ENCODE measurements at places on chromosomes 16 and 17.

DNA sequence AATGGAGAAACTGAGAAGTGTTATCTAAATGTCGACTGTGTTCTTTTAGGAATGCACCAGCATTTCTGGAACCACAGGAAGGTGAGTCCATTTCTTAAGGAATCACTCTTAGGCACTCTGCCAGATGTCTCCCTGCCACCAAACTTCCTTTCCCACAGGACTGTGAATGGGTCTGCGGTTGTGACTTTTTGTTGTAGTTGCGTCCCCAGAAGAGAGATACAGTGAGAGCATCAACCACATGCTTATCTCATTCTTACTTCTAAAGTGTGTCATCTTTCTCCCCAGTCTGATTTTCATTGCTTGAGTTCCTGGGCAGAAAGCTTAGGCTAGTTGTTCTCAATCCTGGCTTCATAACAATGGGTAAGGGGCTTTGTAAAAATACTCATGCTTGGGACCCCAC, 13.4 kb downstream of the ITPRIPL2 start:
- no peak for DNase-seq

DNA sequence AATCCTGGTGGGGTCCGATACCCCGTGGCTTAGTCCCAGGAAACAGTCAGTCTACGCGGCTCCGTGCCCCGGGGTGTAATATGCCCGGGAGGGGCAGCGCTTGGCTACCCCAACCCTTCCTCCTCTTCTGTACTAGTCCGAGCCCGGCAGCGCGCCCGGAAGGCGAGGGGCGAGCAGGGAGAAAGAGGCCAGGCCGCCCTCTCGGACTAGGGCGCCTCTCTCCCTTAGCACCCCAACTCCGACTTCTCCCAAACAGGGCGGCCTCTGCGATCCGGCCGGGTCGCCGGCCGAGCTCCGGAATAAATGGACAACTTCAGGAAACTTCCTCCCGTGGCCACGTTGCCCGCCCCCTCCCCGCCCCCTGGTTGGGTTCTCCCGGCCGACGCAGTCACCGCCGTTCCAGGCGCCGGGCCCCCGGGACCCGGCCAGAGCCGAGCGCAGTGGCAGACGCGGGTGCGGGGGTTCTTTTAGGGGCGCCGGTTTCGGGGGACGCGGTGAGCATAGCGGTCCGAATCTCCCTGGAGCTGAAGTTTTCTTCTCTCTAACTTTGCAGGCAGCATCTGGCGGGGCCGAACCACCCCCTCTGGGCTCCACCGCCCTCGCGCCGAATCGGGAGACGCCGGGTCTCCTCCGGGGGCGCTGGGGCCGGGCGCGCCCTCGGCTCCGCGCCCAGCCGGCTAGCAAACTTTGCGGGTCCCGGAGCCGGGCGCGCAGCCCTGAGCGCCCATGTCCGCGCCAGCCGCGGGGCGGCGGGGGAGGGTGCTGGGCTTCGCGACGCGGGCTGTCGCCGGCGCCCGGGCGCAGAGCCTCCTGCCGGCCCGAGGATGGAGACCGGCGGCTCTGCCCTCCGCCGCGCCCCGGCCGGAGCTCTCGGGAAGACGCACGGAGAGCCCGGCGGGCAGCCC, at the start of gene SDK2:
Gene SDK2 (minus strand): TSS at position 301 of the 905 bp plus-strand sequence. CDS start 357 bp downstream, outside the sequence.
- no peak for DNase-seq

DNA sequence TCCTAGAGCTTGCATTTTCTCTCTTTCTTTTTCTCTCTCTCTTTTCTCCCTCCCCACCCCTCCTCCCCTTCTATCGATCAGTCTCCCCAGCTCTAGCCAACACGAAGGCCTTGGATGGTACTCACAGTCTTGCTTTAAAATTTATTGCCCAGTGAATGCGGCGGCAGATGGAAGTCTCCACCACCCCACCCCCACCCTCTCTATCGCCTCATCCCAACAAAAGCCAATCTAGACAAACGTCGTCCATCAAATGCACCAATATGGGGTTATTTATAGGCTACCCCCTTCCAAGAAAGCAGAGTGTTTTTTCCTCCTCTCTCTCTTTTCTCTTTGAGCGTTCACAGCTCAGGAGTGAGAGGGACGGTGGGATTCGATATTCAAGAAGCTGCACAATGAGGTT, 10.5 kb upstream of the NGFR start:
- DNase-seq = no peak

DNA sequence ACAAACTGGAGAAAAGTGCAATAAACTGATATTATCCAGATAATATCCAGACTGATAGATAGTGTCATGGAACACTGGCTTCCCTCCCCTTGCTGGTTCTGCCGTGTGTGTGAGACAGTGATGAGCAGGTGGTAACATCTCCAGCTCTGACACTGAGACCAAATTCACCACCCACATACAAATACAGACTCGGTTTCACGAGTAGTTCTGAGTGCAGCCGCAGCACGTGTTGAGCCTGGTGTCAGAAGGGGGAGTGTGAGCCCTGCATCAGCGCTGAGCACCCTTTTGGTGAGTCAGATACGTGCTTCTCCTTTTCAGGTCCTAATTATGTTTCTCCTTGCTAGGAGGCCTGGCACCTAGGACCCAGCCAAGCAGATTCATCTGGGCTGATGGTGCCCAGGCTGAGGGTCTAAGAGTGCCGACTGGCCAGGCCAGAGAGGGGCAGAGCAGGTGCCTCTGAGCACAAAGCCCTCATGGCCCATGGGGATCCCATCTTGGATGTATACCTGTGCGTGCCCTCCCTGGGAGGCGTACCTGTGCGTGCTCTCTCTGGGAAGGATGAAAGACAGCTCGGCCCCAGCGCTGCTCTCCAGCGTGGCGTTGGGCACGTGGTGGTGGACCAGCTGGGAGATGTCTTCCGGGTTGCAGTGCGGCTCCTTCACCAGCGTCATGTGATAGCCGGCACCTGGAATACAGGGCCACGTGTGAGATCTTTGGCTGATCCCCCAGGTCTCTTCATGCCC, 27.3 kb upstream of the RNPS1 start:
- no peak for DNase-seq

- DNase-seq = no peak
These were observed 19.7 kb downstream of the DPEP1 start for GRCh38 chr16:89633064-89633631.

DNA sequence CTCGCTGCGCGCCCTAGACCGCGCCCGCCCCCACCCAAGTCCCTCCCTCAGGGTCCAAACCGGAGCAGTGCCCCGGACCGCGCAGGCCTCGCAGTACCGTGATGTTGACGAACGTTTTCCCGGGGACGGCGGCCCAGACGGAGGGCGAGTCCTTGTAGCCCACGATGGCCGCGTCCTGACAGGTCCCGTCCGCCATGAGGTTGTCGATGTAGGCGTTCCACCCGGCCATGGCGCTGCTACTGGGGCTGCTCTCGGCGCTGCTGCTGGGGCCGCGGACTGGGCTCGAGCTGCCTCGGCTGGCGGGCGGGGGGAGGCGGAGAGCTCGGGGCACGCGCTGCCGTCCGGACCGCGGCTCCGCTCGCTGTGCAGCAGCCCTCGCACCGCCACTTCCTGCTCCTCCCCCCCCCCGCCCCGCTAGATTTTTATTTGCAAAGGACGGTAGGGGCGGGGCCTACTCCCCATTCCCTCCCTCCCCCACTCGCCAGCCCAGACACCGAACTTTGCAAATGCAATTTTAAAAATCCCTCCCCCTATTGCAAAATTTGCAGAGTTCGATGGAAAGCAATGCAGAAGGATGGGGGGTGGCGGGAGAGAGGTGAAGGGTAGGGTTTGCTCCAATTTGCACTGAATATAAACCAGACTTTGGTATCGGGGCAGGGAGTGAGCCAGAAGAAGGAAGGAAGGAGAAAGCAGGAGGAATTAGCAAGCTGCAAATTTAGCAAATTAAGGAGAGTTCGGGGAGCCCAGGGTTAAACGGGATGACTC, at the start of gene PFN1:
Gene PFN1 (minus strand): TSS at position 365 of the 765 bp plus-strand sequence. CDS start 136 bp downstream, at position 229.
- peak; percentile 76 for DNase-seq

DNA sequence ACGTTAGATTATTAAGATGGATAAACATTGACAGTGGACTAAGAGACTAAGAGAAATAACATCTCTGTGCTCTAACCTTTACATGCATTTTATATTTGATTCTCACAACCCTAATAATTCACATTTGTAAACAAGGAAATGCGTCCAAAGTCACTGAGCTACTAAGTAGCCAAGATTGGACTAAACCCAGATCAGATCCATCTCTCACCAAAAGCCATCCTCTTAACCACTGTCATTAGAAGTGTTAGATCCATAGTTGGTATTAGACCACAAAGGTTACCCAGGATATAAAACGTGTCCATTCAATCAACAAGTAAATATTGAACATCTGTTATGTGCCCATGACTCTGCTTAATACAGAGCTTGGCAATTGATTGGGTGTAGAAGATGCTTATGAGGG, 5.2 kb downstream of the HSD17B2 start:
- no peak for DNase-seq

GRCh38 chr17:36746381-36747053, 145.1 kb downstream of the MRM1 start:
- no peak for DNase-seq

DNA sequence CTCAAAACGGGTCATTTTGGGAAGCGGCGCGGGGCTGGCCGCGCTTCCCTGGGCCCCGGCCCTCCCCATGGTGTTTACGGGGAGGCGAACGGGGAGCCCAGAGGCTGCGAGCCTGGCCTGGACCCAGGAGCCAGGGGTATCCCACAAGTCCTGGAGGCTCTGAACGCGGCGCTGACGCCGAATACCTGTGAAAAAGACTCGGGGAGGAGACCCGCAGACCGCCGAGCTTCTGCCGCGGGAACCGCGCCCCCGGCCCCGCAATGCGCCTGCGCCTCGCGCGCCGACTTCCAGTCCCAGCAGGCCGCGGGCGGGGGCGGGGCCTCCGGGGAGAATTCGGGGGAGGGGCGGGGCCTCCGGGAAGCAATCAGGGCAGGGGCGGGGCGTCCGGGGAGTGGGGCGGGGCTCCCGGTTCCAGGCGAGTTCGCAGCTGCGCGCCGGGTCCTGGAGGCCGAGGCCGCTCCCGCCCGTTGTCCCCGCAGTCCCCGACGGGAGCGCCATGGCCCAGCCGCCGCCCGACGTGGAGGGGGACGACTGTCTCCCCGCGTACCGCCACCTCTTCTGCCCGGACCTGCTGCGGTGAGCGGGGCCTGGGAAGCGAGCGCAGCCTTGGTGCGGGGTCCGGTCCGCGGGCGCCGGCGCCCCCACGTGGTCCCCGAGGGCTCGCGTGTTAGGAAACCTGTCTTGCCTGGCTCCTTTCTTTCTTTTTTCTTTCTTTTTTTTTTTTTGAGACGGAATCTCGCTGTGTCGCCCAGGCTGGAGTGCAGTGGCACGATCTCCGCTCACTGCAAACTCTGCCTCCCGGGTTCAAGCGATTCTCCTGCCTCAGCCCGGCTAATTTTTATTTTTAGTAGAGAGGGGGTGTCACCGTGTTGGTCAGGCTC, at the start of gene DECR2:
Gene DECR2 (plus strand): TSS at position 418 of the 881 bp plus-strand sequence. CDS start 79 bp downstream, at position 497.
- DNase-seq = peak; percentile 98

- no peak for DNase-seq
These were observed 11.1 kb upstream of the NUDT7 start for GRCh38 chr16:77711179-77711578.

GRCh38 chr16:66081775-66082366, 284.6 kb upstream of the CDH5 start:
- no peak for DNase-seq

DNA sequence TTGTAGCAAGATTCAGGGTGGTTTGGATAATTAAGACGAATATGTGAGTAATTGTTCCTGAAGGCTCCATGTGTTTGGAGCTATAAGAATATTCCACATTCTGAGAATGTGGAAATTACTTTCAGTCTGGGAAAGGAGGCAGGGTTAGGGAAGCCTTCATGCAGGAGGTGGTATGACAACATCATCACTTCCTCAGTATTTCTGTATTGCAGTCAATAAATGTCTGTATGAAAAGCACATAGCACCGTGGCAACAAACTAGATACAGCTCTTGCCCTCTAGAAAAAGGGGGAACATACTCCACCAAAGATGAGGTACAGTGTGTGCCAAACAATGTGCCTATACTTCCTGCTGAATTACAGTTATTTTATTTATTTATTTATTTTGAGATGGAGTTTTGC, 26.1 kb upstream of the DHRS7B start:
- DNase-seq = no peak

DNA sequence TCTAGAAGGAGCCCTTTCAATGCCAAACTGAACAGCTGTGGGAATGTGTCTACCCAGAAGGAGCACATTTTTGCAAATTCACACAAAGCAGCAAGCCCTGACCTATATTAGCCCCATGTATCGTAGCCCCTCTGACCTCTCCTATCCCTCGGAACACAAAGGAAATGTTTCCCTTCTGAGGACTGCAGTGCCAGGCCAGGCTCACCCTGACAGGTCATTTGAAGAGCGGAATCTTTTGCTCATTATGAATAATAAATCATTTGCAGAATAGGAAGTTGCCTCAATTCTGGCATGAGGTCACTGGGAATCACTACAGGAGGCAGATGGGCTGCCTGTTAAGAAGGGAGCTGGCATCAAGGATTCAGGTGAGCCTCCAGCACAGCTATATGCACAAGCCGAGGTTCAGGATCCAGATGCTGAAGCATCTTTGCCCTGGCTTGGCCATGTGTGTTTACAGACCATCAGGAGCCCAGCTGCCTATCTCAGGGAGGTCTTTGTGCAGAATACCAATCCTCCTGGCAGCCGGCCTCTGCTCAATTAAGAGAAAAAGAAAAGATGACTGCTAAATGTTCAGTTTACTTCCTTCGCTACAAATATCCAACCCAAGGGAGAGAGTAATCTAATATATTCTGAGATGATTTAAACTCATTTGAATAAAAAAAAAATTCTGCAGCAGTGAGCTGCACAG, 119.4 kb downstream of the USP31 start:
- DNase-seq = no peak

- DNase-seq = no peak
These were observed 24.2 kb downstream of the SOST start for GRCh38 chr17:43734376-43734775.

GRCh38 chr16:69762814-69763598, 874 bp downstream of the WWP2 start:
- no peak for DNase-seq

DNA sequence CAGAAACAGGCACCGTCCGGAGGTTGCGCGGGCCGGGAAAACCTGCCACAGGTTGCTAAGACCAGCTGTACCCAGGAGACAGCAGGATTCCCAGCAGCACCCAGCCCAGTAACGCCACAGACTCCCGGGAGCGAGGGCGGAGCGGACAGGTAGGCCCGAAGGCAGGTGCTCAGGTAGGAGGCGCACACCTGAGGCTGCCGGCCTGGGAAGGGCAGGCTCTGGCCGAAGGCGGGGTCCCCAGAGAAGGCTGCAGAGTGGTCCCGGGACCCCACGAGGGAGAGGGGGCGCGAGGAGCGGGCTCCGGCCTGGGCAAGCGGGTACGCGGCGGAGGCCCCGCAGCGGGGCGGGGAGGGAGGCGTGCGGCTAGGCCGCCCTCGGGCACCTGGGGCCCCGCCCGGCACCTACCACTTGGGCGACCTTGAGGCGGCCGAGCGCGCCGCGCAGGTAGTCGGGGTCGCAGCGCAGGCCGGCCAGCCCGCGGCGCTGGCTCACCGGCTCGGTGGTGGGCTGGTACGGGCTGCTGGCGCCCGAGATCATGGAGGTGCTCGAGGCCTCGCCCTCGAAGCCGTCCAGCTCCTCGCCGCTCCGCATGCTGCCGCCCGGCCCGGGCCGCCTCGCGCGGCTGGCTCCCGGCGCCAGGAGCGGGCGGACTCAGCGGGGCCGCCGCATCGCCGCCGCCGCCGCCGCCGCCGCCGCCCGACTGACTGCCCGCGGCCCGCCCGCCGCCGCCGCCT, 441 bp downstream of the CMTM4 start:
- no peak for DNase-seq

GRCh38 chr17:74960570-74961342, 11.8 kb downstream of the HID1 start:
- DNase-seq = no peak
